Forelimb muscle (tissue), 1 donor: ENCODE measurements at places on chromosomes 5 and 9. TPM values are rescaled to one million over a fixed set of nuclear protein-coding genes. Genes with fewer than 3 reads are reported as not detected.

DNA sequence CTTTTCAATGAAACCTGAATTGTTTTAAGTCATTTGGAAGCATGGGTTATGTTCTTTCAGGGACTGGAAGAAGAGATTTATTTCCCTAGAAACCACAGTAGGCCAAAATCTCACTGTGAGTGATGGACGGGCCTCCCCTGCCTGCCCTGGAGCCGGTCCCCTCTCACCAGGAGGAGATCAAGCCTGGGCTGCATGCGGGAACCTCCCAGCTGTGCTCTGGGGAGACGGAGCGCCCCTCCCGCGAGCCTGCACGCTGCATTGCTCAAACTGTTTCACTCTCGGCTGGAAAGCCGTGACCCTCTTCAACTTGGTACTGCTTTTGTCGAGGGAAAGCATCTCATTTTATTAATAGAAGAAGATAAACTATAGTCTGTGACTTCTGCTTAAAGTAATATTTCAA, 85.4 kb downstream of the IRX2 start:
- no peak for DNase-seq

DNA sequence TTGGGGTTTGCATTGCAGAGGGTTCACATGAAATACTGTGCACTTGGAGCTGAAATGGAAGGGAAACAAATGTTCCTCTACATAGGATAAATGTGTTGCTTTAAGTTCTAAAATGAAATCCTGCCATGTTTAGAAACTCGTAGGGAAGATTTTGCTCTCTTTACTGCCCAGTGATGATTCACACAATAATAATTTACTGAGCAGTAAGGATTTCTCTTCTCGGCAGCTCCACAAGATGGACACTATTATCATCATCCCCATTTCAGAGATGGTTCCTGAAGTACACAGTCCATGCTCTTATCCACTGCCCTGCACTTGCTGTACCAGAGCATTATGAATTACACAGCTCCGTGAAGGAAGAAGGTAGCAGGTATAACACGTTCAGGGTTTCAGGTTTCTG, 4.1 kb downstream of the HACD4 start:
- DNase-seq: no peak

DNA sequence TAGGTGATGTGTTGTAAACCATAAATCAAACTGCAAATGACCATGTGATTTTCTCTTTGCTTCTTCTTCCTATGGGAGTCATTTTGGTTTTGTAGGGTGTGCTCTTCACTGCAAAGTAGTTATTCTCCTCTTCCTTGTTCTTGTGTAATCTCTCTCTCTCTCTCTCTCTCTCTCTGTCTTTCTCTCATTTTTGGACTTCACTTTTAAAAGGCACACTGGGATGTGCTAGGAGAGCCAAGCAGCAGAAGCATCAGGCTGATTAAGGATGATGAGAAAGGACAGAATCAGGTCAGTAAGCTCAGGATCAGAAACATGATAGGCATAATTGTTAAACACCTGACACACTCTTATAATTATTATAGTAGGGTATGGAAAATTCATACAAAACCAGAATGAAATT, 505.3 kb upstream of the ZNF608 start:
- DNase-seq: no peak

DNA sequence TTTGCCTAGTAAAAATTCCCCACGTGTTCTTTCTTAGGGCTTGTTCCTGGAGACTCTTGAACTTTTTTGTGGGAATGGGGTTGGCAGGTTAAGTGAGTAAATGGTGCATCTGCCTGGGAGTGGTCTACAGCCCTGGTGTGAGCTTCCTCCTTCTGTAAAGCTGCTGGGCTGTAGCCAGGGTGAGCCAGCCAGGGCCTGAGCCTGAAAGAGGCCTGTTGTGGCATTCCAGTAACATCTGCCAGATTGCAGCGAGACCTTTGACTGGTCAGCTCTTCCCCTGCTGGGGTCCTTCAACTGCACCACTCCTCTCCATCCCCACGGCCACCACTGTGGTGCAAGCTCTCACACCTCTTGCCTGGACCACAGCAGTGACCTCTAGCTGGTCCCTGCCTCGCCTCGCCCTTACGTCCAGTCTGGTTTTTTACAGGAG, 47.5 kb downstream of the SLC22A5 start:
- DNase-seq: no peak

TYRP1 gene
- polyA plus RNA-seq: 0.34 TPM

GRCh38 chr5:117103703-117104102, 529.1 kb upstream of the SEMA6A start:
- DNase-seq: no peak

SYK gene
- 2.5 TPM for polyA plus RNA-seq
